GM12864 (cell line): ENCODE measurements at places on chromosomes 12 and 14.

DNA sequence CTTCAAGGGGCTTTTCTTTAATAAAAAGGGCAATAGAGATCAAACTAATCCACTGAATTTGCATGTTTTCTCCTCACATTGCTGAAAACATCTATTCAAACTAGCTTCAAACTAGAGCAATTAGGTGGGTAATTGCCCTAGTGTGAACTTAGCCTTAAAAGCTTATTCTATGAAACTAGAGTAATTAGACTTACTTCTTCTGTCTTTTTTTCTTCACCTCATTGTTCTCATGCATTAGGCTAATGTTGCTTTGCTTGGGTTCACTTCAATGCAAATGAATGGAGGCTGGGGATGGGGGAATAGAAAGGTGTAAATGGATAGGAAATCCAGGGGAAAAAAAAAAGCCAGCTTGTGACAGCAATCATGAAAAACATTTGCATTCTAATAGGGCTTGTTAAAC, 414.8 kb upstream of the LMO3 start:
- DNase-seq, result no peak

DNA sequence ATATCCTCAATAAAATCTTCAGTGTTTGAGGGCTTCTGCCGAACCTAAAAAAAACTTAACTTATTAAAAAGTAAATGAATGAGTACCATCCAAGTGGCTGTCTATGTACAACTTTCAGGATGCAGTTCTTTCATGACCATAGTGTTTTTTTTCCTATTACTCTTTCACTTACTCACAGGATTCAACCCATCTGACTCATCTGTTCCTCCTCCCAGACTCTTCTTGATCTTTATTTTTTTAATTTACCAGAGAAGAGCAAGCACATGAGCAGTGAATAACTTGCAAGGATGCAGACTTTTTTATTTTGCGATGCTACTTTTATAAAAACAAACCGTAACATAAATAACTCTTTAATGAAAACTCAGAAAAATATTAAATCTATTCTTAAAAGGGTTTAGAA, 24.5 kb downstream of the RECQL start:
- no peak for DNase-seq

GRCh38 chr12:109604132-109604585, 30.6 kb downstream of the MVK start:
- no peak for DNase-seq

DNA sequence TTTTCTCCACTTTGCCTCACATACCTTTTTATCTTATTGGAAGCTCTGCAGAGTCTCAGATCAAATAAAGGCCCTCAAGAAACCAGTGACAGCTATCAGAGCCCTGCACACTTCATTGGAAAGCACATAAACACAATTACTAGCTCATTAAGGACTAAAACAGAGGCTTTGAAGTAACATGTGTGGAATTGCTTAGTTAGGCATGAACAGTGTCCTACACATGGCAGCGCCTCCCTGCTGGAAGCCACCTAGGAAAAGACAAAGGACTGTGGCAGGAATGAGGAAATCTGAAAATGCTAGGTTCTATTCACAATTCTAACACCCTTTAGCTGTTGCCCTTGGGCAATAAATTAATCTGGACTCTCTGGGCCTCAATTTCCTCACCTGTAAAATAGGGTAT, 89.4 kb downstream of the SUDS3 start:
- DNase-seq, result no peak

- DNase-seq, result no peak
These were observed 52.0 kb upstream of the PPP2R5C start for GRCh38 chr14:101709533-101709881.

DNA sequence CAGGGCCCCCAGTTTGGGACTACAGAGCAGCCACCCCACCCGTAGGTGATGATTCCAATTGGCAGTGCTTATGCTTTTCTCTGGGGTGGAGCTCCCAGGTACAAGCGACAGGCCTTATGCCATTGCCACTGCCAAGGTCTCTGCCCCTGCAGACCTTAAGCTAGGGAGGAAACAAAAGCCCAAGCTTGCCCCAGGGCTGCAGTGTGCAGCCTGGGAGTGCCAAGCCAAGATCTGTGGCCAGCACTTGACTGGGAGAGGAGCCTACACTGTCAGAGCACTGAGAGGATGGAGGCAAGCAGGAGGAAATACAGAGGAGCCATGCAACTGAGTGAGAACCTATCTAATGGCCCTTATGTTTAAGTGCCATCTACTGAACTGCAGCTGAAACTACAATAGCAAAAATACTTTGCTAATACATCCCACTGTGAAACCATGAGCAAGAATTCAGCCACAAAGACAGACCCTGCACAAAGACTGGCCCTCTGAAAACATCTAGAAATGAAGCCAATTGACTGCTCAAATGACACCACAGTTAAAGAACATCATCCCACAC, 17.7 kb upstream of the ASCL1 start:
- DNase-seq, result no peak

- DNase-seq, result no peak
These were observed 183.8 kb upstream of the HMGA2 start for GRCh38 chr12:65640489-65640901.

DNA sequence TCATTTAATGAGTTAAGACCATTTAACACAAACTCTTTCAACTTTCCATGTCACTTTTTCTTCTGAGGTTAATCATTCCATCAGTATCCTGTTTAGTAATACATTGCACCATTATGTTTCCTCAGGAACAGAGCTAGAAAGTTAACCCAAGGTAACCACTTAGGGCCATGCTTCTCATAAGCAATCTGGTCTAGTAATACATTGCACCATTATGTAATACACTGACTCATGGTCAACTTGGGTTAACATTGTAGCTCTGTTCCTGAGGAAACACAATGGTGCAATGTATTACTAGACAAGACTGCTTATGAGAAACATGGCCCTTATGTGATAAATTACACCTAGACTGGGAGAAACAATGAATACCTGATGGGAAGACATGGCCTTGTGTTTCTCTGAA, 21.7 kb downstream of the ERH start:
- no peak for DNase-seq

GRCh38 chr12:130128790-130129735, 33.2 kb upstream of the FZD10 start:
- no peak for DNase-seq
